ENCODE measurements at places on chromosomes 4 and X.

- DNase-seq = no peak
Measured at GRCh38 chrX:11632732-11633131, 33.0 kb downstream of the ARHGAP6 start.

DNA sequence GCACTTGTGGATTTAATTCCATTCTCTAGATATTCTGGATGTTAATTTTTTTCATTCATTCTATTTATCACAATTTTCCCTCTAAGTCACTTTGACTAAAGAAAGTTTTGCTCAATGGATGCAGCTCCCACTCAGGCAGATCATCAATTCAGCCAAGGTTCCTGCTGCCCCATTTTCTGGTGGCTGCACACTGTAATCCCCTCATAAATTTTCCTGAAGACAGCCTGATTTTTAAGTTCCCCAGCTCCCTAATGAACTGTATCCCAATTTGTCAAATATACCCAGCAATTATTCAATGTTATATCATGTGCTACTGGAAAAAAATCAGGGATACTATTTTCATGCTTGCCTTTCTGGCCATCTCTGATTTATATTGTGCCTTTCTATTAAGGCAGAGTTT is 61.2 kb downstream of the SCD5 start:
- DNase-seq = no peak

GRCh38 chr4:20254511-20255250 is 3.0 kb downstream of the SLIT2 start:
- DNase-seq = no peak

- peak; percentile 1 for DNase-seq
Measured at GRCh38 chrX:141278306-141278705, 36.0 kb upstream of the SPANXC start.

- DNase-seq = no peak
Measured at GRCh38 chr4:24675721-24676389, 91.5 kb upstream of the DHX15 start.

DNA sequence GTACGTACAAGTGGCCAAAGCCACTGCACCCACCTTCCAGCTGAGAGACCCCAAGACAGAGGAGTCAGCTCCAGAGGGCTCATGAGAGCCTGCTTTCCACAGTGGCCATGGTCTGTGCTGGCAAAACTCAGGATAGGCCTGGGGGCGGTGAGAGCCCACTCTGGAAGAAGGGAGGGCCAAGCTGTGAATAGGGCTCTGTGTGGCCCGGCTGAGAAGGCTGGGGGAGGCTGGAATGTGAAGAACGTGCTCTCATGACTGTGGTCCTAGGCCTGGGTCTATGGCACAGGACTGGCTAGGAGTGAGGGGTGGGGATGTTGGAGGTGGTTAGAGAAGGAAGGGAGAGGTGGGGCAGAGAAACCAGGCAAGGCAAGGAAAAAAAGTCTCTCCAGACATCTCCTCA is 13.3 kb downstream of the STARD8 start:
- DNase-seq = no peak

DNA sequence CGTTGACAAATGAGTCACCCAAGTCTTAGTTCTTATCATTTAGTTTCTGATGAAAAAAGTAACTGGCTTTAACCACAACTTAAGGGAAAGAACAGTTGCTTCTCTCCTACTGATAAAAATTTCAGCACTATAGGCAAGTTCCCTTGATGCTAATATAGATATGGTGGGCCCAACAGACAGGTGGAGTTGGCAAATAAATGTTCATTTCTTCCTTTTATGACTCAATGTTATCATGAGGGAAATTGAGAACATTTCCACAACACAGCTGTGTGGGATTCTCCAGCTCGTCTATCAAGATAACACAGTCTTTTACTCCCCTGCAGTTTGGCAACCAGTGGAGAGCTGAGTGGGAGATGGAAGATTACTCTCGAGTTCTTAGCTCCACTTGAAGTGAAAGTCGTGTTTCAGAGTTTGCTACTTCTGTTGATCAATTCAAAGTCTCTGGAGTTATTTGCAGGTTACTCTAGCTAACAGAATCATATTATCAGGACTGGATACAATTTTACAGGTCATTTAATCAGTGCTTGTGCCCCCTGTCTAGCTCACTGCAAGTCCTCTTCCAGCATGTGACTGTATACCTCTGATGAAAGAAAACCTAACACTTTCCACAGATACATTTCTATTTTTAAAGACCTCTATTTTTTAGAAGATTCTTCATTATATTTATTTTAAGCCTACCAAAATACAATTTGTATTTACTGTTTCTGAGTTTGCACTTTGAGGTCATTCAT is 270.6 kb upstream of the GK2 start:
- peak; percentile 95 for DNase-seq

GRCh38 chr4:189279188-189279587 is 661.5 kb upstream of the FRG1 start:
- DNase-seq = no peak

DNA sequence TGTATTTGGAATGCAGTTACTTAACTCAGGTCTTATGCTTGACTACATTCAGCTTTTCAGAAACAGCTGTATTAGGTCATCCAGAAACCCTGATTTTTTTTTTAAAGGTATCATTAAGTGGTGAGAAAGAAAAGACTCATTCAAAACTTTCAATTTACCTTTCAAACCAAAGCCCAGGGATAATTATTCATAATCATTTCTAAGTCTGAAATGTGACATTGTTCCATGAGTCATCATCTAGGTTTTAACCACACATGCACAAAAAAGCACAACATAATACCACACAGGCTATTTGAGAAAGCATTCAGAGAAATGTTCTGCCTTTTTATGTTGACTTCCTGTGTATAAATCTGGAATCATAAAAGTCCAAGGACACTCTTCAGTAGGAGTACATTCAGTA is 288.2 kb downstream of the IL1RAPL2 start:
- DNase-seq = no peak

DNA sequence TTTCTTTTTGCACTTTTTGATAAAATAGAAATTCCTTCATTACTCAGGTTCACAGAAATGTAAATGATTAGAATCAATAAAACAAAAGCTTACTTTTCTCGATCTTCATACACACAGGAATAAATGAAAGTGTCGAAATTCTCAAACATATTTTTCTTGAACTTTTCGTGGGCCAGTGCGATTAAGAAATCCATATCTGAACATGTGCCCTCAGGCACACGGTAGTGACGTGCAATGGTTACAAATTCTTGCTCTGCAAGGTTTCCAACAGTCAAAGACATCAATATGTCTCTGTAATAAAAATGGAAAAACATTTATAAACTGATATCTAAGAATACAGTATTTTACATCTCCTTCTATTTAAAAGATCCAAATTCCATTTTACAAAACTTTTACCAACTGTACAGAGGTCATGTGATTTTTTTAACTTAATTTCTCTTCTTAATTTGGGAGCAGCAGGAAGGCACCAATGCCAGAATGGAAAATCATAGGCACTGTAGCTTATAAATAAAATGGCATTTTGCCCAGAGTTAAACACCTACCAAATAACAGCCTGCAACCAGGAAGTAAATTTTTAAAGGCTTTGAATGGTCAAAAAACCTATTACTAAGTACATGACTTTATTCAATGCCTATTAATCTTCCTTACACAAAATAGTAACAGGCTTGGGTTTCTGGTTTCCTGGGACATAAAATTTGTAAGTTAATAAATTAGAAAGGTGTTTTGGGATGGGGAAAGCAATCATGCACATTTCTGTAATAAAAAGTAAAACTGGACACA is 165.0 kb downstream of the EFHC2 start:
- no peak for DNase-seq
